ENCODE measurements at places on chromosomes 6 and 20. TPM values are rescaled to one million over a fixed set of nuclear protein-coding genes. Genes with fewer than 3 reads are reported as not detected.

The WFDC5 gene
- not detected for total RNA-seq

The DZANK1 gene
- 3.3 TPM for total RNA-seq

The SLC2A4RG gene
- total RNA-seq = 93.6 TPM

The CENPW gene
- total RNA-seq = 3.3 TPM

The CRISP2 gene
- 9.8 TPM for total RNA-seq

The NQO2 gene
- 35.0 TPM for total RNA-seq

The RWDD2A gene
- 5.9 TPM for total RNA-seq

The MUCL3 gene
- 93.5 TPM for total RNA-seq

The TAAR8 gene
- not detected for total RNA-seq

The TOX2 gene
- total RNA-seq = 4.5 TPM

DNA sequence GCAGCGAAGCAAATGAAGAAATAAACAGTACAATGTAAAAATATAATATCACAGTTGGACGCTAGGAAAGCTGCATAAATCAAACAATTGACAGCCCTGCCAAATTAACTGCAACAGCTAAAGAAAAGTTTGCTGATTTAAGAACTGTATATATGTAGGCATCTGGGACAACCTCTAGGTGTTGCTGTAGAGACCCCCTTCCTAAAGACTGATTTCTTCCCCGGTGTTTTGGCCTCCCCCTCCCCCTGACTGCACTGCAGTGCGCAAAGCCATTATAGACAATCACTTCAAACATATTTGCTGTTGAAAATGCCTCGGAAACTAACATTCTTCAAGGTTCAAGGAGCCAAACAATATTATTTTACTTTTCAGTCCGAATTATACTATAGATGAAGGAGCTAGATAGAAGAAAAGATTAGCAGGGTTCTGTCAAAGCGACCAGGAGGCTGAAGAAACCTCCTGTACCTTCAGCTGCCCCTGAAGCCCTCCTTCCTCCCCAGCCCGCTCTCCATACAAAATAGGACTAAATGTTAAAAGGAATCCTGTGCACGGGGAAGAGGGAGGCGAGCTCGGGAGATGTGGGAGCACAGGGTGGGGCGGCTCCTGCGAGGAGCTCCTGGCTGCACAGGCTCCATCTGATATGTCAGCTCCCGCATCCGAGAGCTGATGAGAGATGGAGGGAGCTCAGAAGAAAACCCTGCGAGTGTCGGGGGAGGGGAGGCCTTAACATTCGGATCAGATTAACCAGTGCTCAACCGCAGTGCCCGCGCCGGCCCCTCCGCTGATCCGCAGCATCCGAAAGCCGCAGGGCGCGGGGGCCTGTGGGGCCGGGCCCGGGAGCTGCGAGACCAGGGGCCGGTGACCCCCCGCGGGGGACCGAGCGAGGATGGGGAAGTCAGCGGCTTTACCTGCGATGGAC lies 822 bp downstream of the ELOVL4 start:
- no peak for DNase-seq

DNA sequence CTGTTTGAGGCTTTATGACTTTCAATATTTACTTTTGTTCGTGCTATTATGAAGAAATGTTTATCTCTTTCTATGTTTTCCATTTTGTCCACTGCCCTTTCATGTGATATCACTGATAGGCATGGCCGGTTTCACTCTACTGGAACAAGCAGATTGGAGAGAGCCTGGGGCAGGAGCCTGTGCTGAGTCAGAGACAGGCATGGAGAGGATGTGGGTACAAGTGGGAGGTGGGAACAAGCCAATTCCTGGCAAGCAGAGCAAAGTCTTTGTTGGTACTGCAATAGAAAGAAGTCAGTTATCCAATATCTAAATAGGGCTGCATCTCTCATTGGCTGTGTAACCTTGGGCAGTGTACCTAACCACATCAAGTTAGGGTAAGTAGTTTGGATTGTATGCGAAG lies 545.6 kb upstream of the MAP3K7 start:
- DNase-seq = no peak

GRCh38 chr6:159422041-159422984 lies 253.1 kb downstream of the FNDC1 start:
- DNase-seq = no peak

DNA sequence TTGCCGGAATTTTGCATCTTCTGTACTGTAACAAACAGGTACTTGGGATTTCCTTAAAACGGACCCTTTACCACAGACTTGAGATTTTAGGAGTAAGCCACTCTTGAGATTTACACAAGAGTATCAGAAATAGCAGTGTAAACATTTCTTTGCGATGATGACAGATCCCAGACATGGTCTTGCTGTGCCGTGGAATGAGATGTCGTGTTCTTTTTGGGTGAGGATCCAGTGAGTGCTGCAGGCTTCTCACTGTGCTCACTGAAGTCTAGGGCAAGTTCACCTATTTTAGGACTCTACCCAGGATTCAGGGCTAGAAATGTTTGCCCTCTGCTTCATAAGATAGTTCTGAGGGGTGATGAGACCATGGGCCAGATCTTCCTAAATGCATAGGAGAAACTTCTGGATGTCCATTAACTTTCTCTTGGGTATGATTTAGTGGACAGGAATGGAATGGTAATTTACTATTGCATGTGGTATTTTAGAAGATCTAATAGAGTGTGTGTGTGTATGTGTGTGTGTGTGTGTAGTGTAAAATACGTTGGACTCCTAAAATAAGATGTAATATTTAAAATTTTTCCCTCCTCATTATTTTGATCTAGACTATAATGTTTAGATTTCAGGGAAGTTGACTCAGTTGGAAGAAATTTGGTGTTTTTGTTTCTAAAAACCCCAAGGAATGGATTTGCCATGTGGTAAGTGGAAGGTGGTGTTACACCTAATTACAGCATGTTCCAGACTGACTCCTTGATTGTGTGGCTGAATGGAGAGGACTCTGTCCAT lies 8.5 kb downstream of the LRRC1 start:
- no peak for DNase-seq

- no peak for DNase-seq
Observed at GRCh38 chr6:157531986-157532365, 151.0 kb downstream of the ZDHHC14 start.

DNA sequence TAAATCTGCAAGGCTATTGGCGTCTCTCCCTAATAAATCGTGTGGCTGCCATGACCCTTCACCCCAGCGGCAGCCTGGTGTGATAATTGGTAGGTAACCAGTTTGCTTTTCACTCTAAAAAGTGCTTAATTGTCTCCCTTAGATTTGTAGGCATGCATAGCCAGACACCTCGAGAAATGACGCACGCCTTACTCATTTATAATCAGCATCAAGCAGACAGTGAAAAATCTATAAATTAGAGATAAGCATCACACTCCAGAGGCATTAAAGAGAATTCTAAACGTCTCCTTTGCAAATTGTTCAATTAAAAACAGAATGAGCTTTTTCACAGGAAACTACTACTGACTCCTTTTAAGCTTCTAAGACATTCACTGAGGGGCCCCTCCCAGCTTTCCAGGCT lies 110.2 kb upstream of the RPS6KA2 start:
- no peak for DNase-seq

GRCh38 chr20:11119573-11119972 lies 445.8 kb upstream of the JAG1 start:
- DNase-seq = no peak

- no peak for DNase-seq
Observed at GRCh38 chr20:38117635-38118034, 47.4 kb downstream of the TGM2 start.

DNA sequence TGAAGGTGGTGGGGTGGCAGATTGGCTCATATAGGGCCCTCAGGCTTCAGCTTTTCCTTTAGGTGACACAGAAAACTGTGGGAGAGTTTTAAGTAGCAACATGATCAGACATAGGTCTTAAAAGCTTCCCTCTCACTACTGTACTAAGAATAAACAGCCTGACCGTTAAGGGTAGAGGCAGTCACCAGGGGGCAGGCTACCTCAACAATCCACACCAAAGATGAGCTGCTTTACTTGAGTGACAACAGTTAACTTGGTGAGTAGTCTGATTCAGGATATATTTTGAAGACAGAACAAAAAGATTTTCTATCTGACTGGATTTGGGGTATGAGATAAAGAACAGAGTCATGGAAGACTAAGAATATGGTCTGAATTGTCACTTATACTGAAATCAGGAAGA lies 193.1 kb upstream of the SHLD1 start:
- no peak for DNase-seq

DNA sequence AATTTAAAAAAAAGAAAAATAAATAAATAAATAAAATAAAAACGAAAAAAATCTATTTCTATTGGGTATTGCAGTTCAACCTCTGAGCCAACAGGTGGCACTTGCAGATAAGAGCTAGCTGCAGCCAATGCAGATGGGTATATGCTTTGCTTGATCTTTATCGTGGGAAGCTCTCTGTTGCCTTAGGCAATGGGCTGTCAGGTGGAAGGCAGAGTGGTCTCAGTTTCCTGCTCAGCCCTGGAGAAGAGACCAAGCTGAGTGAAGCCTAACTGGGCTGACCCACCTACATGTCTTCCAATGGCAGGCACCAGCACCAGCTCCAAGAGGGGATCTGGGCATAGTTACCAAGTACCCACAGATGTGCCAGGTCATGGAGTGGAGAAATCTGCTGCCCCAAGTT lies 95.0 kb downstream of the AK9 start:
- no peak for DNase-seq

DNA sequence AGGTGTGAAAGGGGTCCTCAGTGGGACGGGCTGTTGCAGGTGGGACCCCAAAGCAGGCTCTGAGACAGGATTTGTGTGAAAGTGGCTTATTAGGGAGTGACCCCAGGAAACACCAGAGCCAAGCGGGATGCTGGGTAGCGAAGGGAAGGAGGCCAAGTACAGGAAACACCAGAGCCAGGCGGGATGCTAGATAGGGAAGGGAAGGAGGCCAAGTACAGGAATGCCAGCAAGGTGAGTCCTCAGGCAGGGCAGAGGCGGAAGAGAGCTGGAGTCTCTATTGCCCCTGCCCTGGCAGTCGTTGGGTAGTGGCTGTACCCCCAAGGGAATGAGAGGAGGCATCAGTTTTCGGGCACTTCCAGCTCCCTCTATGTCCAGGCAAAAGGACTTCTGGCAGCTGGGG lies 30.5 kb upstream of the TGM2 start:
- no peak for DNase-seq

- no peak for DNase-seq
Observed at GRCh38 chr6:43489277-43490072, 12.1 kb downstream of the TJAP1 start.

DNA sequence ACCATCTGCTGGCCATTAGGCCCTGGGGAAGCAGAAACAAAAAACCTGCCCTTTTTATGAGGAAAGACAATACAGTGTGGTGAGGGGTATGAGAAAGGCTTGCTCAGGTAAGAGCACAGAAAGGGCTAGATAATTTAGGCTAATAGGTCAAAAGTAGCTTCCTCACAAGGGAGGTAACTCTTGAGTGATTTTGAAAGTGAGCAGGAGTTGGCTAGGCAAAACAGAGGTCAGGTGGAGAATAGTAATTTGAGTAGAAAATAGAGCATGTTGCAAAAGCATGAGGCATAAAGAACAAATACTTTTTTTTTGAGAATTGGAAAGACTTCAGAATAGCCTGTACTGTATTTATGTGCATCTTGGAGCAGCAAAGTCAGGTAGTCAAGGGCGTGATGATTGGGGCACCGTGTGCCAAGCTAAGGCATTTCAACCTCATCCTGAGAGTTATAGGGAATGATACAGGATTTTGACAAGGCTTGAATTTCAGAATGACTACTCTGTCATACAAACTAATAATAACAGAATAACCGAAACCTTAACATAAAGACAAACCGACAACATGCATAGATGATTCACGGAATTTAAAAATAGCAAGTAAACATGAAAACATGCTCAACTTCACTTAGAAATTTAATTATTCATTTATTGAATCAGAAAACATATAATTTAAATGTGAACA lies 123.0 kb upstream of the ENPP5 start:
- no peak for DNase-seq

DNA sequence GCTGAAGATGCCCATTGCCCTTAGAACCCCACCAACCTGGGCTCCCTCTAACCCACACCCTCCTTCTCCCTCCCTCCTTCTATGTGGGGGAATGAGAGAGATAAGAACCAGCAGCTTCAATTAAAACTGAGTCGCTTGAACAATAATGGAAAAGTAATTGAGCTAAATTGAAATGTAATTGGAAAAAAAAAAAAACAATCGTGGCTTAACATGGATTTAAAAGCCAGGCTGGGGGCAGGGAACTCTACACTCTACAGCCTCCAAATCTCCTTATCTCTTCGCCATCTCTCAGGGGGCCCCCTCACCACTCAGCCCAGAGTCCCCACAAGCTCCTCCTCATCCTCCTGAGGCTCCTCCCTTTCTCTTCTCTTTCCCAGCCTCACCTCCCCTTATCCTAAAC lies 83.2 kb downstream of the MDGA1 start:
- no peak for DNase-seq

DNA sequence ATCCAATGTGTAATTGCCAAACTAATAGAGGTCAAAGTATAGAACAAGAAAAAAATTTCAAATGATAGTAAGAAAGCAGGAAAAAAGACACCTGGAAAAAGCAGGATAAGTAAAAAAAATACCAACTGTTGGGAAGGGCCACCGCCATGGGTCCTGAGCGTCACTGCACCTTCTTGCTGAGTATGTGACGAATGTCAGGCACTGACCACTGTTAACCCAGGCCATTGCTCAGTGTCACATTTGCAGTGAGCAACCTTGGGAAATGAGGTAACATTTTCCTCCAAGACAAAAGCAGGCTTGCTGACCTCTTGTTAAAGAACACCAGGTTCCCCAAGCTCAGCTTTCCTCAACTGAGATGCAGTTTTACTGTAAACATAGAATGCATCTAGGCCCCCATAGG lies 15.6 kb upstream of the RPS6KA2 start:
- no peak for DNase-seq
